ENCODE measurements at places on chromosomes 4 and X. TPM values are rescaled to one million over a fixed set of nuclear protein-coding genes. Genes with fewer than 3 reads are reported as not detected.
A peak's percentile ranks its signal among the peaks of the same experiment; 100 is the strongest.

GRCh38 chrX:150616179-150616862 lies 47.9 kb downstream of the MTM1 start:
- no peak overlapping the region for H3K4me3 ChIP-seq
- H3K27me3 ChIP-seq: no peaks in the 10 kb centered on the region
- no peak for DNase-seq
- H3K4me1 ChIP-seq: no peaks in the 10 kb centered on the region
- no peak overlapping the region for H3K27ac ChIP-seq
- H3K36me3 ChIP-seq: peaks cover 50% of the 10 kb centered on the region

DNA sequence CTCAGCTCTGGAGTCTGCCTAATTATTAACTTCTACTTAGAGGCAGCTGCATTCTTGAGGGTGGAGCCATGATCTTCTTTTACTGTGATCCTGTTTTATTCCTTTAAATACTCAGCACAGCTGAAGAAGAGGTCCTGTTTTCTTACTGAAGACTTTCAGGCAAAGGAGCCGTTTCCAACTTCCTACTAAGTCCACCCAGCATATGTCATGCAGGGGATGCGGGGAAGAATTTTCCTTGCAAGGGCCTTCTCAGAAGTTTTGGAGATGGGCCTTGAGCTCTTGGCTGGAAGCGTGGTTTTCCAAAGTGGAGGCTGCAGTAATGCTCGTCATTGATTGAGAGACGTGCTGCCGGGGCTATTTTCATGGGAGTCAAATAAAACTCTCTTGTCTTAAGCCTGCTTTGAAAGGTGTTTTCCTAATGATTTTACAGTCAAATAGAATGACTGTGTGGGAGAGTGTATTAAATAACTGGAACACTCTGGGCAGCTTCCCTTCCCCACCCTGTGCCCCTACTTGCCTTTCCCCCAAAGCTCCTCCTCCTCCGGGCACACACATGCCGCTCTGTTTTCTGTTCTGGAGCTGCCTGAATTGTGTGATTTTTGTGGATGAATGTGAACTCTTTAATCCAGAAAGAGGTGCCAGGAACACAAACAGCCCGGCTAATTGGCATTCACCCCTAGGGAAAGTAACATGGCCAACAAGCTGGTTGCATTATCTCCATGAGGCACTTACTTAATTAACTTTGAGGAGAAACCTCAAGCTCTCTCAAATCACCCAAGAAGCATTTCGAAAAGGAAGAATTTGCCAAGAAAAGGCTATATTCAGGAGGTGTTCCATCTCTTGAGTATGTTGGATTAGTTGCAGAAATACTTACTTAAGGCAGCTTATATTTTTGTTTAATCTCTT lies 28.1 kb downstream of the FGF2 start:
- H3K4me1 ChIP-seq: peaks cover 2% of the 10 kb centered on the region
- H3K4me3 ChIP-seq: no peak overlapping the region
- no peaks in the 10 kb centered on the region for H3K36me3 ChIP-seq
- H3K27me3 ChIP-seq: peaks cover 33% of the 10 kb centered on the region
- no peak for DNase-seq

GRCh38 chr4:154720123-154720522 lies 23.7 kb upstream of the LRAT start:
- H3K36me3 ChIP-seq: no peaks in the 10 kb centered on the region
- H3K27me3 ChIP-seq: peaks cover 8% of the 10 kb centered on the region
- H3K4me1 ChIP-seq: peaks cover 14% of the 10 kb centered on the region
- H3K4me3 ChIP-seq: no peak overlapping the region

- no peaks in the 10 kb centered on the region for H3K4me1 ChIP-seq
- no peak overlapping the region for H3K27ac ChIP-seq
- H3K4me3 ChIP-seq: no peak overlapping the region
- no peaks in the 10 kb centered on the region for H3K27me3 ChIP-seq
- H3K36me3 ChIP-seq: no peaks in the 10 kb centered on the region
- no peak for DNase-seq
These were observed 68.0 kb downstream of the IQCM start for GRCh38 chr4:149747646-149748045.

The H2BW2 gene
- total RNA-seq: not detected

DNA sequence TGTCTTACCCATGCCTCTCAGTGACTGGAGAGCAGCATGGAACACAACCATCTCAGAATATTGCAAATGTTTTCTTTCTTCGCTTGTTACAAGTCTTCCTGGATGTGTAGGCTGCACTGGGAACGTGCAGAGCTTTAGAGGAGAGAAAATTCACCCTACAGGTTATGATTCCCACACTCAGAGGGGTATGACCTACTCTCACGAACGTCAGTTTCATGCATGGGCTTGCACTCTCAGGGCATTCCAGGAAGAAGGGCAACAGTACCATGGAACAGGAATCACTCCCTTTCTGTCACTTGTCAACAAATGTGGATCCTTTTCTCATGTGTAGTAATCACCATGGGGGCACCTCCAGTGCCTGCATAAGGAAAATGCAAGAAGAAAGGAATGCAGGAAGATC lies 75.8 kb downstream of the NBDY start:
- H3K36me3 ChIP-seq: peaks cover 30% of the 10 kb centered on the region
- peaks cover 40% of the 10 kb centered on the region for H3K4me1 ChIP-seq
- H3K27me3 ChIP-seq: no peaks in the 10 kb centered on the region
- no peak overlapping the region for H3K4me3 ChIP-seq

DNA sequence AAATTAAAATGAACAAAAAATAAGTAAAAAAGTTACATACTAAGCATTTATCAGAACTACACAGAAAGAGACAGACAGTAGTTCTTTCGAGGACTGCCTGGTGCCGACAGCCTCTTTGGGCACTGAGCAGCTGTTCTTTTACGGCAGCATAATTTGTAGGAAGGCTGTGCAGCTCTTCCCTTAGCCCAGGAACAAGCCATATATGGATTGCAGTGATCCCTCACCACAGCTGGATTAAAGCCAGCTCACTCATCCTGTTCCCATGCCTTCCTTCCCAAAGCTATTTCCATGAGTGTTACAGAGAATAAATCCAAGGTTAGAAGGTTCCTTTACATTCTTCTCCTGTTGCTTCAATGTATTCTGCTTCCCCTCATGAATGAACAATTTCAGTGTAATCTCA lies 71.7 kb downstream of the DDX60L start:
- DNase-seq: no peak
- no peak overlapping the region for H3K4me3 ChIP-seq
- no peak overlapping the region for H3K27ac ChIP-seq
- no peaks in the 10 kb centered on the region for H3K27me3 ChIP-seq
- peaks cover 61% of the 10 kb centered on the region for H3K36me3 ChIP-seq

- H3K4me1 ChIP-seq: no peaks in the 10 kb centered on the region
- no peak for DNase-seq
- no peaks in the 10 kb centered on the region for H3K27me3 ChIP-seq
- H3K36me3 ChIP-seq: no peaks in the 10 kb centered on the region
- no peak overlapping the region for H3K4me3 ChIP-seq
These were observed 42.9 kb downstream of the USP26 start for GRCh38 chrX:133053861-133054598.

DNA sequence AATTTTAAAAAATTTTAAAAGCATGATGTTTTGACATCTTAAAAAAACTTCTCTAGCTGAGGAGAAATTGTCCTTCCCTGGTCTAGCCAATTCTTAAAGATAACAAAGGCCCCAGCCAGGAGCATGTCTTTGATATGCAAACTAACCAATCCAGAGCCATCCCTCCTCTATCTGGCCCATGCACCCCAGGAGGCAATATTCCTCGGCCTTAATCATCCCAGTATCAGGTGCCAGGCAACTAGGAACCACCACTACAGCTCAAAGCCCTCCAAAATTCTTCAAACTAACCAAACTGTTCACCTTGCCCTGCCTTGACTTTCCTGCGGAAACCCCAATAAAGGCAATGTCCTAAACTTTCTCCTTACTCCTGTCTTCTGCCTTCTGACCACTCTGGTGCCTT lies 97.8 kb upstream of the USP9X start:
- H3K27me3 ChIP-seq: no peaks in the 10 kb centered on the region
- no peak for DNase-seq
- peaks cover 3% of the 10 kb centered on the region for H3K36me3 ChIP-seq
- no peak overlapping the region for H3K4me3 ChIP-seq

The USP17L24 gene
- total RNA-seq: not detected

GRCh38 chr4:53507671-53508286 lies 83.5 kb downstream of the LNX1 start:
- no peaks in the 10 kb centered on the region for H3K36me3 ChIP-seq
- no peak for DNase-seq
- H3K27me3 ChIP-seq: peaks cover 7% of the 10 kb centered on the region
- no peaks in the 10 kb centered on the region for H3K4me1 ChIP-seq
- no peak overlapping the region for H3K4me3 ChIP-seq

DNA sequence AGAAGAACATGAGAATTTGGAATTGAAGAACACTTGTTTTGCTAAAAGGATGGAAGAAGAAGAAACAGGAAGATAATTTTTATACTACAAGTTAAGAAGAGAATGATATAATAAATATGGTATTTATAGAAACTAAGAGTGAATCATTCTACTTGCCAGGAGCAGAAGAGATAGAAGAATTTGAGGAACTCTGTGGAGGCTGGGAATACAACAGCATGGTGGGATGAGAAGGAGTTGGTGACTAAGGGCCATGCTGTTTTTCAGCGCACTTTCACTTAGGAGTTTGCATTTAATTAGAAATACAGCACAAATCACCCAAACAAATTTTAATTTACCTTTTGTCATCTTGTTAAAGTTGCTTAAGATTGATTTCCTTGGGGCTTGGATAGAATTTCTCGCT lies 20.5 kb downstream of the HADH start:
- DNase-seq: no peak
- H3K4me1 ChIP-seq: peaks cover 21% of the 10 kb centered on the region
- H3K27me3 ChIP-seq: no peaks in the 10 kb centered on the region
- peaks cover 42% of the 10 kb centered on the region for H3K36me3 ChIP-seq
- H3K27ac ChIP-seq: no peak overlapping the region
- H3K4me3 ChIP-seq: no peak overlapping the region

The HSD17B13 gene
- total RNA-seq: 0.07 TPM

GRCh38 chr4:75902352-75902751 lies at the start of gene PPEF2:
Gene PPEF2, minus strand, starts transcription at chr4:75902452. Its CDS starts 6,127 bp downstream, at chr4:75896325.
- peaks cover 8% of the 10 kb centered on the region for H3K27me3 ChIP-seq
- DNase-seq: no peak
- no peak within 1 kb of the TSS for H3K27ac ChIP-seq
- H3K4me1 ChIP-seq: no peaks in the 10 kb centered on the region
- no peaks in the 10 kb centered on the region for H3K36me3 ChIP-seq

GRCh38 chr4:151409470-151410313 lies 716 bp downstream of the FHIP1A start:
- peak overlapping the region; percentile 68 for H3K4me3 ChIP-seq
- H3K4me1 ChIP-seq: peaks cover 20% of the 10 kb centered on the region
- DNase-seq: no peak
- peaks cover 55% of the 10 kb centered on the region for H3K27me3 ChIP-seq
- peak overlapping the region; percentile 34 for H3K27ac ChIP-seq

The FAAH2 gene
- 1.9 TPM for total RNA-seq

The XK gene
- total RNA-seq: 0.04 TPM

The SPANXA1 gene
- total RNA-seq: not detected

DNA sequence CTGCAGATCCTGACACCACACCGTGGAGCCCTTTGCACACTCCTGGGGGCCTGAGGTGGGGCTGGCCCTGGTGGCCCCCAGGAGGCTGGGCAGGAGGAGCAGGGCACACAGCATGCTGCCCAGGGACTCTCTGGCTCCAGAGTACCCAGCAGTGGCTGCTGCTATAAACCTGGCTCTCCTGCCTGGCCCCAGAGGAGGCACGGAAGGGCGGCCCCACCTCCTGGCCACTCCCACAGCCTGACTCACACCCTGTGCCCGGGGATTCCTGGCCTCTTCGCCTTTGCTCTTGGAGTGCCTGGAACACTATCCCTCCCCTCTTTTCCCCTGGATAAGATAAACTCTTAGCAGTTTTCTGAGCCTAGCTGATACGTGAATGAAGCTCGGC lies at the start of gene PSAPL1:
TSS of gene PSAPL1 (minus strand) at position 165 of the 385 bp plus-strand sequence. CDS start at position 114, 51 bp downstream.
- H3K4me3 ChIP-seq: no peak within 1 kb of the TSS
- no peak for DNase-seq
- H3K36me3 ChIP-seq: no peaks in the 10 kb centered on the region
- no peaks in the 10 kb centered on the region for H3K4me1 ChIP-seq

GRCh38 chrX:83077606-83078005 lies 430.5 kb upstream of the POU3F4 start:
- no peaks in the 10 kb centered on the region for H3K27me3 ChIP-seq
- H3K36me3 ChIP-seq: no peaks in the 10 kb centered on the region
- no peak overlapping the region for H3K27ac ChIP-seq
- no peaks in the 10 kb centered on the region for H3K4me1 ChIP-seq

GRCh38 chr4:152356428-152357034 lies 179.4 kb downstream of the FBXW7 start:
- H3K27me3 ChIP-seq: no peaks in the 10 kb centered on the region
- no peak for DNase-seq

The TAF7L gene
- total RNA-seq: not detected

The SPARCL1 gene
- total RNA-seq: not detected

The ADAM29 gene
- not detected for total RNA-seq

- no peaks in the 10 kb centered on the region for H3K36me3 ChIP-seq
- H3K4me3 ChIP-seq: no peak overlapping the region
- no peak overlapping the region for H3K27ac ChIP-seq
- no peaks in the 10 kb centered on the region for H3K27me3 ChIP-seq
- no peak for DNase-seq
- no peaks in the 10 kb centered on the region for H3K4me1 ChIP-seq
These were observed 262.8 kb upstream of the VCX start for GRCh38 chrX:7580127-7580526.

The ASB12 gene
- not detected for total RNA-seq

The MTNR1A gene
- total RNA-seq: not detected

GRCh38 chrX:78574306-78574705 lies 84.8 kb downstream of the RTL3 start:
- H3K36me3 ChIP-seq: no peaks in the 10 kb centered on the region
- no peaks in the 10 kb centered on the region for H3K27me3 ChIP-seq
- H3K4me1 ChIP-seq: peaks cover 9% of the 10 kb centered on the region
- no peak overlapping the region for H3K27ac ChIP-seq
- no peak overlapping the region for H3K4me3 ChIP-seq

The CENPI gene
- total RNA-seq: 24.9 TPM

- H3K4me1 ChIP-seq: no peaks in the 10 kb centered on the region
- H3K27me3 ChIP-seq: no peaks in the 10 kb centered on the region
- no peaks in the 10 kb centered on the region for H3K36me3 ChIP-seq
- H3K4me3 ChIP-seq: no peak overlapping the region
These were observed 27.0 kb downstream of the GPM6A start for GRCh38 chr4:175784986-175785525.

GRCh38 chrX:107398115-107398514 lies 51.3 kb upstream of the FRMPD3 start:
- H3K27ac ChIP-seq: no peak overlapping the region
- no peaks in the 10 kb centered on the region for H3K4me1 ChIP-seq
- H3K36me3 ChIP-seq: no peaks in the 10 kb centered on the region
- DNase-seq: no peak
- peaks cover 2% of the 10 kb centered on the region for H3K27me3 ChIP-seq
